ENCODE measurements at places on chromosomes 11 and 22. TPM values are rescaled to one million over a fixed set of nuclear protein-coding genes. Genes with fewer than 3 reads are reported as not detected.

DNA sequence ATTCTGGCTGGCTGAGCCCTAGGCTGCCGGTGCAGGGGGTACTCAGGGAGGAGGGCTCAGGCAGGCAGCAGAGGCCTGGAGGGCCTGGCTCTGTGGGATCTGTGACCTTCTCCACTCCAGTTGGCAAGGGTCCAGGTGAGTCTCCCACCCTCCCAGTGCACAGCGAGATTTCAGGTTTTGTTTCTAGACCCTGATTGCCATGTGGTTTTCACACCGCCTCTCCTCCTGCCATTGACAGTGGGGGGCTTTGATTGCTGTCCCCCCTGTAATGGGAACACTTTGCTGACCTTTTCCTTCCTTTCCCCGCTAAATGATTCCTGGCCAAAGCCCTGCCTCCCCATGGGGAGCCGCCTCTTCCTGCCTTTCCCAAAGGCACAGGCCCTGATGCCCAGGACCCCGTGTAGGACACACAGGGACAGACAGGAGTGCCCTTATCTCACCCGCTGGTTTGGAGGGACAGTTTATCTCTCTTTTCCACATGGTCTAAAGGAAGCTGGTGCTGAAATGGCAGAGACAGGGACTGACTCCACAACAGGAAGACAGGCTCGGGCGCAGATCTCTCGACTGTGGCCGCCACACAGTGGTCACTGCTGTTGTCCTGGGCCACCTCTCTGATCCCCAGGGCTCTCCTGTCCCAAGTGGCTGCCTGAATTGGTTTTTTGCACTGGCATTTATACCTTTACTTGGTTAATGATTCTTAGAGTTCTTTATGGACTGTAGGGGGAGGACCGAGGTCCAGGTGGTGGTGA, 43.4 kb downstream of the BCR start:
- no peak for DNase-seq

DNA sequence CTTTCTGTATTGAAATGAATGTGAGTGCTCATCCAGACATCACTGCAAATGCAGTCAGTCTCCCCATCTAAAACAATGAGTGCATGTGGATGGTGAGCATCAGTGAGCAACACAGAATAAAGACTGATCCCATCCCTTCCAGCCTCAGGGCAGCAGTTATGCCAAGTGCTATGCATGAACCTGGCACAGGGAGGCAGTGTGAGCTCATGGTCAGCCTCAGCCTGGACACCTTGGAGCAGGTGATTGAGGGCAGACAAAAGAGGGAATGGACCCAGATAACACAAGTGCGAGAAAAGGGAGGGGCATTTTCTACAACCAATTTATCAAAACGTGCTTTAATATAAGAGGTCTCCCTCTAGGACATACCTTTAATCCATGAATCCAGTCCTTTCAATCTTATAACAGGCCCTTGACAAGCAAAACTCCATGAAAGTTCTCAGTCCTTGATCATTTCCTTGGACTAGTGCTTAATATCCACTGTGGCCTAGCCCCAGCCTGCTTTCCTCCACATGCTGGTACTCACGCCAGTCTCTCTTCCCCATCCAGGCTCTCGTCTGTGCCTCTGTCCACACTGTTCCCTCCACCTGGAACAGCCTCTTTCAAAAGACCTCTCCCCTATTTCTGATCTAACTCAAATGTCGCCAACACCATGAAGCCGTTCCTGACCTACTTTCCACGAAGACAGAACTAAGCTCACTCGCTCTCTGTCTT, 50.5 kb upstream of the LRRC55 start:
- no peak for DNase-seq

DNA sequence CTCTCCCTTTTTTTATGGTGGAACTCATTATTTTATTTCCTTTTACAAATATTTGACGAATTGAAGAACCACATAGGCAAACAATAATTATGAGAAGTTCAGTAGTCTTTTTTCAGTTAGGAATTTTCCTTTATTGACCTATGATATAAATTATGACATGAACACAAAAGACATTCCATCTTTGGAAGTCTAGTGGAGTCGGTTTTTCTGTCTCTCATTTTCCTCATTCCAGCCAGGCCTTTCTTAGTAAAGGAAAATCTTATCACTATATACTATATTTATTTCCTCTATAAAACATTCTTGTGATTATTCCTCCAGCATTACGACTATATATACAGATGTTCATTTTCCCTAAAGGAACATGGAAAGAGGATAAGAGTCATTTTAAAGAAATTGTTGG, 1046.1 kb downstream of the DLG2 start:
- DNase-seq = no peak

- DNase-seq = no peak
Measured at GRCh38 chr22:23276656-23277582, 96.6 kb downstream of the BCR start.

- peak; percentile 95 for DNase-seq
Measured at GRCh38 chr11:568306-569157, 7.7 kb upstream of the PHRF1 start.

DNA sequence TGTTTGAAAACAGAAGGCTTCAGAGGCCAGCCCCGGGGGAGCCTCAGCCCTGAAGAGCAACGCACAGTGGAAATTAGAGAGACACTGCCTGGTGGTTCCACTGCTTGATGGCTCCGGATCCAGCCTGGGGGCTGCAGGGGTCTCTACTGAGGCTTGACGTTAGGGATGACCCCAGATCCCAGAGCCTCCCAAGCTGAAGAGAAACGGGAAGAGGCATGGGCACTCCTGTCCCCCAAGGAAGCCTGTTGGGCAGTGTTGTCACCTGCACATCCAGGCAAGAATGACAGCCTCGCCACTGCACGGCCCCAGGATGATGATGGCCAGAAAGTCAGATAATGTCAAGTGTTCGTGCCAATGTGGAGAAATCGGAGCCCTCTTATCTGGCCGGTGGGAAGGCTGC, 56.8 kb upstream of the FGF3 start:
- DNase-seq = no peak

The TRIM22 gene
- 7.4 TPM for total RNA-seq

Measured in Caki2 (cell line).